ENCODE measurements at places on chromosomes 12 and 14.

- DNase-seq: no peak
- H3K4me1 ChIP-seq: no peaks in the 10 kb centered on the region
- H3K36me3 ChIP-seq: no peaks in the 10 kb centered on the region
- H3K4me3 ChIP-seq: no peak overlapping the region
These were observed 28.2 kb upstream of the TMEM106C start for GRCh38 chr12:47935184-47935583.

- H3K4me3 ChIP-seq: no peak overlapping the region
- peak overlapping the region; percentile 35 for H3K27ac ChIP-seq
- H3K4me1 ChIP-seq: peaks cover 16% of the 10 kb centered on the region
- DNase-seq: peak; percentile 31
These were observed 123.5 kb downstream of the MED13L start for GRCh38 chr12:116153983-116154382.

GRCh38 chr12:125852679-125853078, 787.4 kb downstream of the AACS start:
- peaks cover 2% of the 10 kb centered on the region for H3K27me3 ChIP-seq
- no peak for DNase-seq

- H3K27me3 ChIP-seq: no peaks in the 10 kb centered on the region
- DNase-seq: no peak
- no peak overlapping the region for H3K4me3 ChIP-seq
- H3K36me3 ChIP-seq: peaks cover 3% of the 10 kb centered on the region
These were observed 145.3 kb downstream of the TTLL5 start for GRCh38 chr14:75806352-75806832.

All from neuronal stem cell (in vitro differentiated cells).